ENCODE measurements at places on chromosomes 16 and 17. TPM values are rescaled to one million over a fixed set of nuclear protein-coding genes. Genes with fewer than 3 reads are reported as not detected.

GRCh38 chr17:16470265-16470664 is 21.7 kb downstream of the LRRC75A start:
- no peak for DNase-seq

DNA sequence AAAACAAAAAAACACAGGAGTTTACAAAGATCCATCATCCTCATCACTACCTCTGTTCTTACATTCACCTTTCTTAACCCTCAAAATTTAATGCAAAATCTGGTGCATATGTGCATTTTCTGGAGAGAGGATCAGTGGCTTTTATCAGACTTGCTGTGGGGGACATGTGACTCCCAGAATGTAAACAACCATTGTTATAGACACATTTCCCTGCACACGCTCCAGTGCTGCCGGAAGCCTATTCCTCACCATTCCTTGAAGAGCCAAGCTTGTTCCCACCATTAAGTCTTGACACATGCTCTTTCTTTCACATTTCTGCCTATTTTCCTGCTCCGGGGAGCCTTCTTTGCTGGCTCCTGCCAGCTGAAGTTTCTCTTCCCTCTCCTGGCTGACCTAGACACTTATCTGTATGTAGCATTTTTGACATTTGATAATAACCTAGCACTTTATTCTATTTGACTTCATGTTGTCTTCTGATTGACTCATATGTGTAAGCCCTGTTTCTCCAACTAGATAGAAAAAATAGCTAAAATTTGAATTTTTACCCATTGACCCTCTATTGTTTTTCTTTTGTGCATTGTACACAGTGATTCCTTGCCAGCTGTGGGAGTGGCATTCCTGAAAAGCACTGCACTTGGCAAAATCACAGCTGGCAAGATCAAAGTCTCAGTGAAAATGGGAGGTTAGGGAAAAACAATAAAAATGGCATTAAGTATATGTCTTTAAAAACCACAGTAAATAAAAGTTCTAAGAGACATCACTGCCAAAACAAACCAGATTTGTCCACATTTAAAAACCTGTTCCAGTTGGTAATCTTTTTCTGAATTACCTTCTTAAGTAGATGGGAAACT is 76.8 kb upstream of the CIBAR2 start:
- DNase-seq = no peak

The CENPT gene
- 19.7 TPM for total RNA-seq

DNA sequence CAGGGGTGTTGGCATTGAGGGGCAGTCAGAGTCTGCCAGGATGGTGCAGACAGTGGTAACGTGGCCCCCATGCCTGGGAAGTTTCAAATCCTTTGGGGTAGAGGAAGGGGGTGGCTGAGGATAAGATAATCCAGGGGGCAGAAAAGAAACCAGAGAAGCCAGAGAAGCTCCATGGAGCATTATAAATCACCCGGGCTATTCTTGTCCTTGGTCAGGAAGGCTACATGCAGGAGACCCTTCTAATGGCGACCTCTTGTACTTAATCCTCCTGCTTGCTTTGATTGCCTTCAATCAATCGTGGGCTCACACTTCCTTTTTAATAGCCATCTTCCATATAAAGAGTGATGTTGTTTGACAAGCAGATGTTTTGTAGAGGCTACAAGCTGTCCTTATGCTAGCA is 131.9 kb downstream of the MAF start:
- no peak for DNase-seq
